ENCODE measurements at places on chromosomes 1 and 21.

DNA sequence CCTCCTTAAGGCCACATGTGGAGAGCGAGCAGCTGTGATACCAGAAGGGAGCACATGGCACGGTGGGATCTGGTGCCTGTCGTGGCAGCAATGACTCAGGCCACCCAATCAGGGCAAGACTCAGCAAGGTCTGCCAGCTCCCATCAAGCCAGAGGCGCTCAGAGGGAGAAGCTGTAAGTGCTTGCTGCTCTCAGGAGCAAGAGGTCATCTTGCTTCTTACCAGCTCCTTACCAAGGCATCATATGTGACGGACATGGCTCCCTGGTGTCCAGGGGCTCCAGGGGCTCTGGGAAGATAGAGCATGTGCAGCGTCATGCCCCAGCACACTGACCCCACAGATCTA is 72.9 kb downstream of the ITPKB start:
- no peak for DNase-seq

DNA sequence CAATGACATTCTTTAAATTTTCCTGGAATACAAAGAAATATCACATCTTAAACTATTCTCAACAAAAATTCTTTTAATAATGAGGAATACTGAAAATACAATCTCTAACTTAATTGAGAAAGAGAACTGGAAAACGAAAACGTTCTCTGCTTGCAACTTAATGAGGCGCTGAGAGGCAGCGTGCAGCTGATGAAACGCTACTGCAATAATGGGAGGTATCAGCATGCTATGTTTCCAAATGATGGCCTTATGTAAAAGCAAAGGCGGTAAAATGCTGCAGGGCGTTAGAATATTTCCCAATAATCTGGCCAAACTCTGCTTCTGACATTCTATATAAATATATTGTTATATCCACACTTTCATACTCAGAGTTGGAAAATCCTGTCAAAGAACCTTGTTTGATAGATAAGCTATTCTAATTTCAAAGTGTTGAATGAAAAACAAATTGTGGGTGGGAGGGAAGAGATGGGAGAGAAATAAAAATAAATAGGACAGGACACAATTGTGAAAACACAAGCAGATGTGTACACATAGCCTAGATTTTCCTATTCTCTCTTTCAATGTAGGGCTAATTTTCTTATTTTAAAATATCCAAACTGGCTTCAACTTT is 70.9 kb downstream of the APP start:
- DNase-seq, result no peak

DNA sequence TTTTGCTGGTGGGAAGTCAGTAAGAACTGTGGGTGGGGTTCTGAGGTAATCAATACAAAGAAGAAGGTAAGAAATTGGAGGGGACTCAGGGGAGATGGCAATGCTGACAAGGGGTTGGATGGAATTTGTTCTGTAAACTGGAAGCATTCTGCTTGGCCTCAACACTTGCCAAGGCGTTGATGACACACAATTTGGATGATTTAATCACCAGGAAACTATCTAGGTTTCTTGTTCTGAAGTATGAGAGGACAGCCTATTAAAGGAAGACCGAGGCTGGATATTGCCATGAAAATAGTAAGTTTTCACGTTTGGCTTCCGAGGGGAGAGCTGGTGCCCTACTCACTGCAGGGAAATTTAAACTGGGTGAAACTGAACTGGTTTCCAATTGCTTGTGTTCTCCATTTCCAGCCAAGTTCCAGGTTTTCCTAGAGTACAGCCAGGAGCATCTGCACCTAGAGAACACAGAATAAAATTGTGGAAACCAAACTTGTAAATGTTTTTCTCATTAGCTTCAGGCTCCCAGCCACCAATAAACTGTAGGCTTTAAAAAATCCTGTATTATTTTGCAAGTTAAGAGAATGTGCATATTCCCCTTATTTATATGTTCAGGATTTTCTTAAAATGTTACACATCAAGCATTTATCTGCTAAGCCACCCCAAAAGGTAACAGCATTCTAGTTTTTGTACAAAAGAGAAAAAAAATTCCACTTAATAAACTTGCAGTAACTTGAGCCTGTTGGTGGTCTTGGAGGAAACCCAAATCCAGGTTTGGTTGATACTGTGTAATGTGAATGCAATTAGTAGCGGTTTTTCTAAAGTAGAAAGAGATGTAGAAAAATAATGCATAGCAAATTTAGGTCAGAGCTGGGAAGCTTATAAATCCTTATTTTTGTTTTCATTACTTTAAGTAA is 53.8 kb downstream of the ROR1 start:
- no peak for DNase-seq

- DNase-seq, result no peak
Observed at GRCh38 chr1:77620273-77620672, 62.2 kb downstream of the ZZZ3 start.

- DNase-seq, result no peak
Observed at GRCh38 chr1:33348194-33348593, 27.3 kb upstream of the A3GALT2 start.

DNA sequence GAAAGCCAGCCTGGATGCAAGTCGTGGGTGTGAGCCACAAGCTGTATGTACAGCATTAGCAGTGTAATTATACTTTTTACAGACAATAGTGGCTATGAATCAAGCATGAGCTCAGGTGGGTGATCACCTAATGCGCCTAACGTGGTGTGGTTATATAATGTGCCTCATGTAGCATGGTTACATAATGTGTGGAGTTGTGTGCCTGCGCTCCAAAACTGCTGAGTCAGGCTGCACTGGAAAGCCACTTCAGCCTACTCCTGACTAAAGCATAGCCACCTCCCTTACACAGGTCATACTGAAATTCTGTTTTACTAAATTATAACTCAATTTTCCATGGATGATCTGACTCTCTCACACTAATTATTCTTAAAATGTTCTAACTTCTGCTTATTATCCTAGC is 69.8 kb downstream of the KCNT2 start:
- DNase-seq, result no peak

- DNase-seq, result no peak
Observed at GRCh38 chr1:110114784-110115183, 2.5 kb downstream of the UBL4B start.

GRCh38 chr1:8721679-8722324 is 95.6 kb downstream of the RERE start:
- DNase-seq, result no peak

DNA sequence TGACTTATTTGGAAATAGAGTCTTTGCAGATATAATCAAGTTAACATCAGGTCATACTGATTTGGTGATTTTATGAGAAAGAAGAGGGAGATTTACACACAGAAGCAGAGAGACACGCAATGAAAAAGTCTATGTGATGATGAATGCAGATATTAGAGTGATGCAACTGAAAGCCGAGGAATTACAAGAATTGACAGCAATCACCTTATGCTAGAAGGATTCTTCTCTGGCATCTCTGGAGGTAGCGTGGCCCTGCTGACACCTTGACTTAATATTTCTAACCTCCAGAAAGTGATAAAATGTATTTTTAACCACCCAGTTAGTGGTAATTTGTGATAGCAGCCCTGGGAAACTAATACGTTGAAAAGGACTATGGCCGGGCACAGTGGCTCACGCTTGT is 14.2 kb upstream of the CFH start:
- no peak for DNase-seq

- DNase-seq, result peak; percentile 65
Observed at GRCh38 chr21:16535102-16535422, 805.3 kb downstream of the USP25 start.

DNA sequence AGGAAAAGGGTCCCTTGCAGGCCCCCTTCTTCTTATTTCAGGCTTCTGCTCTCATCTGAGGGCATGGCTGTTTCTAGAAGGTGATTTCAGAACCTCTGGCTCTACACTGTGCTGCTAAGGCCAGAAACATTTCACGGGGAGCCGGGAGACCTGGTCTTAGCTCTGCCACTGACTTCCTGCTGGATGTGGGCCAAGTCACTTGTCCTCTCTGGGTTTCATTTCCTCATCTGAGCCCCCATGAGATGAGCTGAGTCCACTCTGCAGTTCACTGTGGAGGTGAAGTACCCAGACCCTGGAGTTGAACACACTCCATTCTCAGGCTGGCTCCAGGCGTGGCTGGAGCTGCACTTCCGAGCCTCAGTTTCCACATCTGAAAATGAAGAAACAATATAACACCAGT is 2.1 kb downstream of the PADI1 start:
- no peak for DNase-seq

GRCh38 chr21:42850866-42851391 is 28.4 kb downstream of the WDR4 start:
- no peak for DNase-seq

- DNase-seq, result no peak
Observed at GRCh38 chr1:201880928-201881571, 7.6 kb upstream of the SHISA4 start.

DNA sequence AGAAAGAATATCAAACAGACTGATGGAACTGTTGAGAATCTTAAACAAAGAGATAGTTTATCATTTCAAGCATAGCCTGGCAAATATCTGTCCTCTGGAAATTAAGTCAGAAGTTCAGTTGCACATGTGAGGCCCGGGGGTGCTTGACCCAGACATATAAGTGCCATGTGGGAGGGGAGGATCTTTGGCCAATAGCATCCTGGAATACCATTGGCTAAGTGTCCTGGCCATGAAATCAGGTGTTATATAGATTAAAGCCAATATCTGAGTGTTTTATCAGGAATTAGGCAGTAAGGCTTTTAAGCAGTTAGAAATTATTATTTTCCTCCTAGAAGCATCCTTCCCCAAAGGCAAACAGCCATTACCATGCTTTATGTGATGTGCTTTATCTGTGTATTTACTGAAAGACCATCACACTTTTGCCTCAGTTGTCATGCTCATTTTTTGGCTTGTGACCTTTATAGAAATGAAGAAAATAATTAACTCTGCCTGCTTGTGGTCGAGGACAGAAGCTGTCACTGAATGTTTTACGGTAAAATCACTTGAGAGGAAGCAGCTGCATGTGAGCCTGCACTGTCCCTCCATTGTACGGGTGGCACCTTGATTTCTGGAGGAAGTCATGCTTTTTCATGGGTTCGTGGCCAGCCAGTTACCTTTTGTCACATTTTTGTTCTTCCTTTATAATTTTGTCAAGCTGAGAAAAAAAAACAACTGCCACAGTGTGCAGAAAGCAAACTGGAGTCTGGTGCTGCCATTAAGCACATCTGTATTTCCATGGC is 259.9 kb upstream of the FMN2 start:
- no peak for DNase-seq

DNA sequence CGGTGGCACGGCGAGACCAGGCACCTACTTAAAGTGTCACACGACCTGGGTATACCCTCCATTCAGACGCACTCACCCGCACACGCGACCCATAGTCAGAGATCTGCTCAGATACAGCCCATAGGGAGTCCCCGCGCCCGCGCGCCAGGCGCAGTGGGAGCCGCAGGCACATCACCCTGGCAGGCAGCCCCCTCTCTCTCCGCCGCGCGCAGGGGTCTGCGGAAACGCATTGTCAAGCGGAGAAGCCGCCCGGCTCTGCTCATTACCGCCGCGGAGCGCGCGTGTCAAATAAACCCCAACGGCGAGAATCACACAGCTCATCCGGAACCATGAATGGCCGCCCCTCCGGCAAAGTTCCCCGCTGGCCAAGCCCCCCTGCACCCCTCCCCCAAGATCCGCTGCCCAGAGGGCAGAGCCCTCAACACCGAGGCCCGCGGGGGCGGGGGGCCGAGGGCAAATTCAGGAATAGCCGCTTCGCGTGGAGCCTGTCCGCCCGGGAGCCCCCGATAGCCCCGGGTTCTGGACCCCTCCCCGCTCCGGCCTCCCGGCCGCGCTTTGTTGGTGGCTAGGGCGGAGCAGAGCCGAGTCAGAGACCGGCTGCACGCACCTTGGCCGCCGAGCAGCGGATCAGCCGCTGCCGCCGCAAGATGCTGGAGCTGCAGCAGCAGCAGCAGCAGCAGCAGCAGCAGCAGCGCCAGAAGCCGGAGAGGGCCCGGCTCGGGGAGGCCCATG is 522 bp downstream of the LRP8 start:
- peak; percentile 24 for DNase-seq

- no peak for DNase-seq
Observed at GRCh38 chr1:8671306-8671917, 146.0 kb downstream of the RERE start.

DNA sequence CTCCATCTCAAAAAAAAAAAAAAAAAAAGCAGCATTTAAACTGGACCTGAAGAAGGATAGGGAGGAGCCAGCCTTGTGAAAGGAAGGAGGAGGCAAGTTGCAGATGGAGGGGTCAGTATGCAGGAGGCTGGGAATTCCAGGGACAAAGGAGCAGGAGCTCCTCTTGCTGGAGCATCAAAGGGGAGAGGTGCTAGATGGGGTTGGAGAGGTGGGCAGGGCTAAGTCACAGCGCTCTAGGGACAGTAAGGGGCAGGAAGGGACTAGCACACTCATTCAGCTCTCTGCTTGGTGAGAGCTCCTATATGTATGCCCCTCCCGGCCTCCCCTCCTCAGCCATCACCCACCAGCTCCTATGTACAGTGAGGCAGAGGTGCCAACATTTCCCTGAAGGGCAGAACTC is 26.8 kb downstream of the MAP7D1 start:
- no peak for DNase-seq

DNA sequence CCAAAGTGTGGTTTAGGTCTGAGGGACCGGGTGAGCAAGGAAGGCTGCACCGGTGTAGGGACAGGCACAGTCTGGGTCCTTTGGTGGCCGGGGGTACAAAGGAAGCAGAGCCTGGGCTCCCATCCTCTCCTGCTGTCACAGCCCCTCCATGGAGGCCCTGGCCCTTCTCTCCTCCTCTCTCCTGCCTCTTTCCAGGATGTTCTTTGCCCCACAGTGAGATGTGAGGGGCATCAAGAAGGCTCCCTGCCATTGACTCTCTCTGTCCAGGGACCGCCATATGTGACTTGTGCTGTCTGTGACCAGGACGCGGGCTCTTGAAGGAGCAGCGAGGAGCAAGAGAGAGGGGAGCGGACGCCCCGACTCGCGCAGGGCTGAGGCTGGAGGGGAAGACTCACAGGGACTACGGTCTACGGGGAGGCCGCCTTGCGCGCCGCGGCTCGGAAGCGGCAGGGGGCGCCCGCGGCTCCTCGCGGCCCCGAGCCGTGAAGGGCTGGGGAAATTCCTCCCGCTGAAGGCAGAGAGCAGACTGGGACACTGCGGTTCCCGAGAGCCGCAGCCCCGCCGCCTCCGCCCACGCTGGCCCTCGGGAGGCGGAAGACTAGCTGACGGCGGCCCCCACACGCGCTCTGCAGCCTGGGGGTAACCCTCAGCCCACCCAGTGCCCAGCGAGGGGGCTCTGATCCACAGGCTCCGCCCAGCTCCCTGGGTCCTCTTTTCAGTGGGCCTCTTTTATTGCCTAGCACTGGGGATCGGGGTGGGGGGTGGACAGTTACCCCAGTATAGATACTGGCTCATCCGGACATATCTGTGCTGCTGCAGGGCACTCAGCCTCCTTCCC is 40.8 kb downstream of the MAB21L3 start:
- DNase-seq, result peak; percentile 68

- DNase-seq, result peak; percentile 26
Observed at GRCh38 chr1:151720974-151721787, at the start of gene RIIAD1. Gene RIIAD1 (plus strand): TSS chr1:151721522. CDS start chr1:151721537, 15 bp downstream.

GRCh38 chr1:233197940-233198339 is 97.6 kb downstream of the PCNX2 start:
- no peak for DNase-seq

- no peak for DNase-seq
Observed at GRCh38 chr21:35674895-35675470, 385.3 kb downstream of the SETD4 start.
